Renal pelvis (tissue), 12 donors: ENCODE measurements at places on chromosomes 3 and 15. TPM values are rescaled to one million over a fixed set of nuclear protein-coding genes. Genes with fewer than 3 reads are reported as not detected.
A peak's percentile ranks its signal among the peaks of the same experiment; 100 is the strongest.

GRCh38 chr15:28960979-28961378 lies 75.2 kb downstream of the APBA2 start:
- no peak for DNase-seq

DNA sequence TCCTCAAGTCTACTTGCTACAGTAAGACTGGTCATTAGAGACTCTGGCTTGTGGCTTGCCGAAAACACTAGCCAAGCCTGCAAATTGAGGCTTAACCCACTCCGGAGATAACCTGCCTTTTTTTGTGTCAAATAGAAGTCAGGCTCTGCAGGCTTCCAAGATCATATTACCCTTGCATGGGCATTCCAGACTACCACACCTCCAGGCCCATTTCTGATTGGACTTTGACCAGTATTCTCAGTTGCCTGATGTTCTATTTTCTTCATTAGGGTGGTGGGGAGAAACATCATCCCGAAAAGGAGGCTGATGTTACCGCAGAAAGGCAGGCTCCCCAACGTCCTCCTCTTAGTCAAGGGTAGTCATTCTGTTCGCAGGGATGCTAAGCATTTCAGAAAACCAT lies 68.1 kb upstream of the FOXP1 start:
- no peak for DNase-seq

- no peak for DNase-seq
Observed at GRCh38 chr3:125017406-125017805, 38.4 kb downstream of the HEG1 start.

- peak; percentile 46 for DNase-seq
Observed at GRCh38 chr3:31848163-31848818, 132.8 kb downstream of the OSBPL10 start.

- DNase-seq = no peak
Observed at GRCh38 chr15:72912121-72912520, 128.6 kb upstream of the ADPGK start.

GRCh38 chr3:140540262-140540661 lies 137.6 kb upstream of the TRIM42 start:
- DNase-seq = no peak

DNA sequence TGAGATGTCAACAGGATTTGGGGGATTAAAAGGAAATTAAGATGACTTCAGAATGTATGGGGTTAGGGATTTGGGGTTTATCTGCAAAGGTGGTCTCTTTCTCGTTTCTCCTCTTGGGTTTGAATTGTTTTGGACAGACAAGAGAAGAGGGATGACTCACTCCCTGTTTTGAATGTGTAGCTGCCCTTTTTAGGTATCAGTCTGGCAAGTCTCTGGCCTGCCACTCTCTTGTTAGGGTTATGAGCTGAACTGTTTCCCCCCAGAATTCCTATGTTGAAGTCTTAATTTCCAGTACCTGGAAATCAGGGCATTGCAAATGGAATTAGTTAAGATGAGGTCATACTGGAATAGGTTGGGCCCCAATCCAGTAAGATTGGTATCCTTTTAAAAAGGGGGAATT lies 291.7 kb downstream of the MEX3B start:
- no peak for DNase-seq

GRCh38 chr15:49148298-49148697 lies 7.1 kb downstream of the COPS2 start:
- DNase-seq = no peak

DNA sequence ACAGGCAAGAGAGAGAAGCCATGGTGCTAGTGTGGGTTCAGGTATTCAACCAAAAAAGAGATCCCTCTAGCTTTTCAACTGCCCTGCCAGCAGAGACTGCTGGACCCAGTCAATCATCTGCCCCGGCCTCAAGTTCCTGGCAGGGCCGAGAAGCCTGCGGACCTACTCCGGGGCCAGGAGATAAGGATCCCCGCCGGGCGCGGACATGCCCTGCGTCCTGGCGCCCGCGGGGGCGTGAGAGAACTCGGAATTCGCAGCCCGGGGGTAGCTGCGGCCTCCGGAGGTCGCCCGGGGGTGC lies 821 bp upstream of the MAGI1 start:
- no peak for DNase-seq

- DNase-seq = no peak
Observed at GRCh38 chr3:137998121-137999042, 11.6 kb upstream of the CLDN18 start.

DNA sequence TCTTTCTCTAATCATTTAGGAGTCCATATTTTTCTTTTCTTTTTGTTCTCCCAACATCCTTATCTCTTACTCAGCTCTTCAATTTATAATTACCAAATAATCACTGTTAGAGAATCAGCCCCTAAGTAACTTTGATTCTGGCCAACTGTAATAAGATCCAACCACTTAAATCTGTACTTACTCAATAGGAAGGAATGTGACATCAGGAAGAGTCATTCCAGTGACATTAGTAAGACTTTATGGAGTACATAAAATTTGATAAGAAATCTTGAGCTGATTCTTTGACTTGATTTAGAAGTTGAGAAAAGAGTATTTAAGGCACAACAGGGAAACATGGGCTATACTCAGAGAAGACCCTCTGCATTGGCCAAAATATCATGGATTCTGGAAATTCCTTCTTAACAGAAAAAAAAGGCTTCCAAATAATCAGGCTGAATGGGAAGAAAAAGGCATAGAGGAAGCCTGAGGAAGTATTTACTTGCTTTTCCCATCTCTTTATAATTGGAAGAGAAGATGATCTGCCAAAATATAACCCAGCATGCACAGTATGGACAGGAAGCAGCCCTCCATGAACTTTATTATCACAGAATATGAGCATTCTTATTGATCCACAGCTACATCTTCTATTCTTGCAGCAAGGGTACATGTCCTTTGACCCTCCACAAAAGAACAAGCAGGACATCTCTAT lies 289.7 kb upstream of the TPRG1 start:
- no peak for DNase-seq

DNA sequence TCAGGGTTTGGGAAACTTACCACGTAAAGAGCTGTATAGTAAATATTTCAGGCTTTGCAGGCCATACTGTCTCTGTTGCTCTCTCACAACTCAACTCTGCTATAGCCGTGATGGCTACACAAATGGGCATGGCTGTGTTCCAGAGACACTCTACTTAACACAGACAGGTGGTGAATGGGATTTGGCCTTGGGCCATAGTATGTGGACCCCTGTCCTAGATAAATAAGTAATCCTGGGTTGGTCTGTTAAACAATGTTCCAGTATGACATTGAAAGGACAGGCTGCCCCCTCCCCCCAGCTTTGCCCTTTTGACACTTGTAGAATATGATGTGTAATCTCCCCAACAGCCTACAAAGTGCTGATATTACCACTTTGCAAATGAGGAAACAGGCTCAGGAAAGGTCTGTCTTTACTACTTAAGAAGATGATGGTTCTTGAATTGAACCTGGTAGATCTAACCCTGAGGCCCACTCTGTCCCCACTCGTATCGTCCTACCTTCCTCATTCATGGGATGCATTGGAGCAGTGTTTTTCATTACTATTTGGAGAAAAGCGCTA lies 38.4 kb downstream of the SLCO3A1 start:
- no peak for DNase-seq

- no peak for DNase-seq
Observed at GRCh38 chr3:48945432-48945831, 26.8 kb downstream of the ARIH2 start.

- no peak for DNase-seq
Observed at GRCh38 chr15:92143765-92144164, 249.9 kb upstream of the ST8SIA2 start.

- DNase-seq = no peak
Observed at GRCh38 chr15:68651916-68652525, 73.2 kb downstream of the CORO2B start.

DNA sequence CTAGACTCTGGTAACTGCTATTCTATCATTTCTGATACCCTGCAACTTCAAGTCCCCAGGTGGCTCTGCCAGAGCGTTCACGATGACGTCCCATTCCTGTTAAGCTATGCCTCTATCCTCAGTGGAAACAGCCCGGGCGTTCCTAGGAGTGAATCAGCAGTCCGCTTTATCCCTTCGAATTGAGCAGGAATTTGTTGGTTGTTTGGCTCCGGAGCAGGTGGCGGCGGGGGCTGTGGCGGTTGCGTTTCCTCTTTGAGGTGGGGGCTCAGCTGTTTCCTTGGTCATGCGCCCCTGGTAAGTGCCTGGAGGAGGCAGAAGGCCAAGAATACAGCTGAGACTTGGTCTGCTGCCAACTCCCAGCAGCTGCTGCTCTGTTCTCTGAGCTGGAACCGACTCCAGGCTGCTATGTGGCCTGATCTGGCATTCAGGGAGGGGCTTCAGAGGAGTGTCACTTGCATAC lies 25.2 kb downstream of the ARPP21 start:
- DNase-seq = peak; percentile 91

Gene SERPINI2
- polyA plus RNA-seq = 1.0 TPM

Gene VEPH1
- 48.9 TPM for polyA plus RNA-seq

Gene CLDN11
- polyA plus RNA-seq = 168 TPM

Gene DLL4
- polyA plus RNA-seq = 6.6 TPM

Gene LIPH
- 1.3 TPM for polyA plus RNA-seq

Gene CDHR4
- not detected for polyA plus RNA-seq

Gene BLM
- 11.2 TPM for polyA plus RNA-seq

Gene CCDC13
- 2.4 TPM for polyA plus RNA-seq

Gene MST1R
- polyA plus RNA-seq = 1.7 TPM
